ENCODE measurements at places on chromosomes 12 and 14.

DNA sequence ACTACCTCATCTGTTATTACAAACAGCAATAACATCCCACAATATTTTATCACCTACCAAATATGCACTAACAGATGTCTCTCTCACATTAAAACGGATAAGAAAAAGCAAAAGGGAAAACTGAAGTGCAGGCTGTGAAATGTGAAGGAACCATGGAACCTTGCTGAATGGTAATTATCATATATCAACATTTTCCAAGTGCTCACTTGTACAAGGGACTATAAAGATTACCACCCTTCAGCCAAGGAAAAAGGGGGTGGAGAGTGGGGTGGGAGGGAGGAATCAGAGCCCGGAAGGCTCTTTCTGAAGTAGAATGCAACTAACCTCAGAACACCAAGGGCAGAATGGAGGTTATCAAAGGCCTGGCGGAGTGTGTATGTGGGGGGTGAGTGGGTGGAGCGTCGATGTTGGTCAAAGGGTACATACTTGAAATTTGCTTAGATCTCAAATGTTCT is 1.2 kb downstream of the SNX6 start:
- no peak for DNase-seq

DNA sequence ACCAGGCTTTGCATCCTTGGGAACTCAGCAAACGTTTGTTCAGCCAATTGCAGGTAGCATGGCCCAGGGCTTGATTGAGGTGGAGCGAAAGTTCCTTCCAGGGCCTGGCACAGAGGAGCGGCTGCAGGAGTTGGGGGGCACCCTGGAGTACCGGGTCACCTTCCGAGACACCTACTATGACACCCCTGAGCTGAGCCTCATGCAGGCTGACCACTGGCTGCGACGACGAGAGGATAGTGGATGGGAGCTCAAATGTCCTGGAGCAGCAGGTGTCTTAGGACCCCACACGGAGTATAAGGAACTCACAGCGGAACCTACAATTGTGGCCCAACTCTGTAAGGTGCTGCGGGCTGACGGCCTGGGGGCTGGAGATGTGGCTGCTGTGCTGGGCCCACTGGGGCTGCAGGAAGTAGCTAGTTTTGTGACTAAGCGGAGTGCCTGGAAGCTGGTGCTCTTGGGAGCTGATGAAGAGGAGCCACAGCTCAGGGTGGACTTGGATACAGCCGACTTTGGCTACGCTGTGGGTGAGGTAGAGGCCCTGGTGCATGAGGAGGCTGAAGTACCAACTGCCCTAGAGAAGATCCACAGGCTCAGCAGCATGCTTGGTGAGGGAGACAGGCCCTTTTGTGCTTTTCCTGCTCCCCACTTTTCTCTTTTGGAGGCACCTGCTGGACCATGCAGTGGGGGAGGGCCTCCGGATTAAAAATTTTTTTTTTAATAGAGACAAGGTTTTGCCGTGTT is 799 bp downstream of the THTPA start:
- DNase-seq, result peak; percentile 17

GRCh38 chr14:44396226-44396625 is 110.9 kb downstream of the FSCB start:
- no peak for DNase-seq

- DNase-seq, result no peak
Measured at GRCh38 chr12:49961111-49961922, at the start of gene AQP5. Gene AQP5, plus strand, starts transcription at chr12:49961872. Its CDS starts 146 bp downstream, at chr12:49962018.

- DNase-seq, result no peak
Measured at GRCh38 chr12:12230275-12230674, 36.6 kb downstream of the LRP6 start.

DNA sequence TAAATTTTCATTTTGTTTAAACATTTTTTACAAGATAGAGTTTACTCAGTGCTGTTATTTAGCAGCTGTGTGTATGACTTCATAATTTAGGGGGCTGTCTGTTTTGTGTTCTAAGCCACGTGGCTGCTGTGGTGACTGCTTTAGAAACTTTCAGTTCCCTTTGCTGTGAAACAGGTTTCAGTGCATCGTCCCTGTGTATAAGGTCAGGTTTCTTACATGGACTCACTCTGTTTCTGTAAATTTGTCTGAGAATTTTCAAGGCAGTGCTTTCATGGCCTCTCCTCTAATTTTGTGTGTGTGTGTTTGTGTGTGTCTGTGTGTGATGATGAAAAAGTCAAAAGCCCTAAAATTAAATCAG is 32.4 kb downstream of the BICD1 start:
- no peak for DNase-seq

DNA sequence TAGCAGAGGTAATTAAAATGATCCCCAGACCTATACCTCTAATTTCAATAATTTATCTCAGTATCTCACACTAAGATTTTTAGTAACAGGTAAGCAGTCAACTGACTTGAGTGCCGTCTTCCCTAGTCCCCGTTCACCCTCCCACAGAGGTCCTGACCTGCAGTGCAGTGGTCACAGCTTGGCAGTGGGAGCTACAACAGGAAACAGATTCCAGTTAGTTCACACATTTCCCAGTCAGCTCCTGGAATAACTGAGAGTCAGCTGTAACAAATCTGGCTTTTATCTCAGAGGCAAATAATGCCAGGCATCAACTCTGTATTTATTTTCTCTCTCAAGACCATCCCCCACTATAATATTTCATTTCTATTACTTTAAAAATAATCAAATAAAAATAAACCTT is 308.2 kb downstream of the ATP23 start:
- no peak for DNase-seq

DNA sequence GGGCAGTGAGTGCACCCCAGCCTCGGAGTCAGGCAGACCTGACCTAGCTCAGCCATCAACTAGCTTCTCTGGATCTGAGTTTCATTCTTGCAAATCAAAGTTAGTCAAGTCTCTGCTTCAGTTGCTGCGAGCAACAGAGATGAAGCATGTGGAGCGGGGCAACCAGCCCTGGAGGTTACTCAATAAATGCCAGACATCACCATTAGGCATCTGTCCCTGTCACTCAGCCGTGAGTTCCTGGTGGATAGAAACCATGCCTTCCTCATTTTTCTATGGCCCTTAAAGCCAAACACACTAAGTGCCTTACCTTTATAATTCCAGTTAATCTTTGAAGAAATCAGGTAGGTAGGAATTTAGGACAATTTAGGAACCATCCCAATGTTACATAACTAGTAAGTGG is 19.3 kb downstream of the RFX4 start:
- DNase-seq, result no peak

DNA sequence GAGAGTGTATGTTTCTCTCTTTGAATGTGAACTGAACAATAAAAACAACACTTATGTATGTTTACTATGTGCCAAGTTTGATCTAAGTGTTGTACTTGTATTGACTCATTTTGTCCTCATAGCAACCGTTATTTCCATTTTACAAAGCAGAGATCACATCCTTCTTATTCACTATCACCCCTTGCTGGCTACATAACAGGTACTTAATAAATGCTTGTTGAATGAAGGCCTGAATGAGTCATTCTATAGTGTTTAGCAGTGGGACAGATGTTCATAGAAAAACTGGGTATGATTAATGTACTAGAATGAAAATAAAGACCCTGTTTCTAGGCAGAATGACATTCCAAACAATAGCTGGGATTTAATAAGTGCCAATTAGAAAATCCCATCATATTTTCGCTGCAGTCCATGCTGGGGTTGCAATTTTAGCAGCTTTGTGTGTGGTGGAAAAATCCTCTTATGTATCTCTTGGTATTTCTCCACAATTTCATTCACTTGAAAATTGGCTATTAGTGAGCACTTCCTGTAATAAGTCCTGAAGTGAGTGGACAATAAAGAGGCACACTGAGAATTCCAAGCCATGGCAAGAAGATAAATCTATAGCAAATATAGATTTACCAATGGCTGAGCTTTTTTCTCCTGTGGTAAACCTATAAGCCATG is 86.0 kb downstream of the FAR2 start:
- no peak for DNase-seq

GRCh38 chr14:30283822-30284446 is 275.0 kb upstream of the G2E3 start:
- no peak for DNase-seq

DNA sequence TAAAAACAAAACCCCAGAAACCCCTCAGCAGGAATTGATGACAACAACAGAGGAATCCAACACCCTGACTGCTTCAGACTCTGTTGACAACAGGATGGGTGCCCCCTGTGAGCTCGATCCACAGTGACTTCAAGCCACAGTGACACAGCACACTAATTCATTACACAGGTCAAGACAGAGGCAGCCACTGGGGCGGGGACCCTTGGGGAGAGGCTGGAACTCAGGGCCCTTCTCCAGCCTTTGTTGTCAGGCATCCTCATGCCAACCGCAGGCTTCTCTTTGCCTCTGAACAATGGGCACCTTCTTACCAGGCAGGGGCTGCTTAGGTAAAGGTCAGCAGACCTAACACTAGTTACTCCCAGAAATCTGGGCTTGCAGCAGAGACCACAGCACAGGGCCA is 37.6 kb downstream of the ACADS start:
- DNase-seq, result no peak

- no peak for DNase-seq
Measured at GRCh38 chr12:58487255-58487654, 433.0 kb downstream of the LRIG3 start.

- peak; percentile 59 for DNase-seq
Measured at GRCh38 chr14:50943943-50944646, at the start of gene PYGL. Gene PYGL, minus strand, starts transcription at chr14:50944483. Its CDS starts 80 bp downstream, at chr14:50944403.

DNA sequence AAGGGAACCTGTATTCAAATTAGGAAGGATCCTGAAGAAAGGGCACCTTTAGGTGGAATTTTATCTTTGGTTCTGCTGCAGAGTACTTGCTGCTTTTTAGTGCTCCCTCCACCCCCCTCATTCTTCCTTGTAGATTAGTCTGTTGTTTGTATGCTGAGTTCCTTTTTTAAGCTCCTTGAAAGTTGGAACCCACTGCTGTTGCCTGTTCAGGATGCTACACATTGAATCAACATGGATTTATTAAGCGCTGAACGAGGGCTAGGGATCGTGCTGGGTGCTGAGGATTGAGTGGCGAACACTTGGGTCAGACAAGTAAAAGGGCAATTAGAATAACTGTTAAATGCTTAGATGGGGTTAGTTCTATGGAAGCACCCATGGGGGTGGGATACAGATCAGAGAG is 884 bp upstream of the AMN1 start:
- no peak for DNase-seq

- no peak for DNase-seq
Measured at GRCh38 chr12:132291402-132292175, 37.8 kb downstream of the GALNT9 start.

- no peak for DNase-seq
Measured at GRCh38 chr12:29707846-29708245, 75.9 kb downstream of the TMTC1 start.

DNA sequence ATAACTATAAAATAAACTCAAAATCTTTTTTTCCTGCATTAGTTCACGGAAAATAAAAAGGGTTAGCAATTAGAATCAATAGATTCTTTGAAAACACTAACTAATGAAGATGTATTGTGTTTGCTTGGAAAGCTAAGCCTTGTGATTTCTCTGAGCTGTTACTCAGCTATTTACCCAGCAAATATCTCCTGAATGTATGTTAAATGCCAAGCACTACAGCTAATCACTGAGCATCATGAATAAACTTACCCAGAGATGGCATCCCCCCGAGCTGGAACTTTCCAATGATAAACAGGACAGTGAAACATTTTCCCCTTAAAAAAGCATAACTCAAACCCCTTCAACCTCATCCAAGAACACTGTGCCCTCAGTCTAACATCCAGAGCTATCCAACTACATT is 71.2 kb downstream of the SLC2A13 start:
- no peak for DNase-seq

DNA sequence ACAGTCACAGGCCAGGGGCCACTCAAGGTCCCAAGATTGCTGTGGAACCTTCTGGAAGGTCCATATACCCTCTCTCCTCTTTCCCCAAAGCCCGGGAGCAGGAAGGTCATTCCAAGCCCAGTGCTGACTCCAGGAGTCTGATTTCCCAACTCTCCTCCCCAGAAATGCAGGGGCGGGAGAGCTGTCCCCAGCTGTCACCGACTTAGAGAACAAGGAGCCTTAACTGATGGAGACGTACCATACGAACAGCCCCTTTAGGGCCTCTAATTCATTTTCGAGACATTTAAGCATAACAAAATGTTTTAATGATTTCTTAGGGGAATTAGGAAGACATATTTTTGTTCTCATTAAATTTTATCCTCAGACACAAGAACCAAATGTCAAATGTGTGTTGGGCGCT is 99.2 kb downstream of the PHETA1 start:
- DNase-seq, result no peak

GRCh38 chr12:50203691-50204090 is 36.5 kb upstream of the CERS5 start:
- DNase-seq, result no peak

DNA sequence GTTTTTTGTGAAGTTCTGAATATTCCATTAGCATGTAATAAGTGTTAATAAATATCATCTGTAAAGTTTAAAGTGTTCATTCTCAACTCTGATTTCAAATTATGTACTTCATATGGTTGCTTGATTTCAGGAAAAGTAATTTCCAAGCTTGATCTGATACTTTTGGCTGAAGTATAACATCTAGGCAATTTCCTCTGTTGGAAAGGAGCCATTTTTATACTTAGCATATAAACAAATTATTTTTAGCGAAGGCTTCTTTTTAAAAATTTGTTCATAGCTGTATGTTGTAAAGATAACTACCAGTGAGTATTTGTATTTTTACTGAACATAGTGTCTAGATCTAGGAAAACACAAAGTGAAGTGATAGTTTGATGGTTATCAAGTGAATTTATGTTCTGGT is 153.4 kb upstream of the TMTC2 start:
- DNase-seq, result no peak

- DNase-seq, result no peak
Measured at GRCh38 chr12:127516467-127516866, 750.5 kb upstream of the TMEM132C start.

GRCh38 chr12:2578211-2578610 is 216.6 kb upstream of the FKBP4 start:
- DNase-seq, result no peak

DNA sequence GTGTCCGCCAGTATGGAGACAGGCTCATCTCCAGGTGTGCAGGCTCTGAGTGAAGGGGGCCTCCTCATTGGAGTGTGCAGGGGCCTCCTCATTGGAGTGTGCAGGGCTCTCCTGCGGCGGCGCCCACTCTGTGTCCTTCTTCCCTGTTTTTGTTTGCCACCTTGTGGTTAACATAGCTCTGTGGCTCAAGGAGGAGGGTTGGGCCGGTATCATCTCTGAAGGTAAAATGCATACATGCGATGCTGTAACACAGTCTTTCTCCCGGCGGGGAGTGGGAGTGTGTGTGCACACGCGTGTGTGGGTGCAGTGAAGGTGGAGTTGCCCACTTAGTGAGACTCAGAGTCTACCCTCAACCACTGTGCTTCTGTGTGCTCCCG is 429.4 kb downstream of the ZFP36L1 start:
- DNase-seq, result no peak

- no peak for DNase-seq
Measured at GRCh38 chr14:103735439-103735814, 19.8 kb downstream of the ZFYVE21 start.

Data from PC-9 (cell line).